ENCODE measurements at places on chromosomes 16 and 17.

GRCh38 chr16:12542818-12543699, 260.6 kb downstream of the CPPED1 start:
- DNase-seq = no peak

DNA sequence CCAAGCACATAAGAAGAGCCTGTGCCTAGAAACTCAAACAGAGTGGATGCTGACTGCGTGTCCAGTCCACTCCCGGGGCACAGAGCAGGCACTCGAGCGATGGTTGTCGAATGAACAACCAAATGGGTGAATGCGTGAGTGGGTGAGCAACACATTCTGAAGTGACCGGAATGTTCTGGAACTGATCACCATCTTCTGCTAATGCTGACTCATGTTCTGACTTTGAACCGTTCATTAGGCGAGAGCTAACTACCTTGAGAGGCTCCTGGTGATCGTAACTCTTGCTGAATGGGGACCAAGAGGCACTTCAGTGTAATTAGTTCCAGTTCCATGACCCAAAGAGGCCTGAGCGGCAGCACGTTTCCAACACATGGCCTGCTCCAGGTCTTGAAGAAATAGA, 37.9 kb downstream of the IRF8 start:
- DNase-seq = no peak

GRCh38 chr17:3980381-3981014, 16.3 kb upstream of the ATP2A3 start:
- DNase-seq = peak; percentile 67

- no peak for DNase-seq
Measured at GRCh38 chr16:88957887-88958577, 19.0 kb downstream of the CBFA2T3 start.

DNA sequence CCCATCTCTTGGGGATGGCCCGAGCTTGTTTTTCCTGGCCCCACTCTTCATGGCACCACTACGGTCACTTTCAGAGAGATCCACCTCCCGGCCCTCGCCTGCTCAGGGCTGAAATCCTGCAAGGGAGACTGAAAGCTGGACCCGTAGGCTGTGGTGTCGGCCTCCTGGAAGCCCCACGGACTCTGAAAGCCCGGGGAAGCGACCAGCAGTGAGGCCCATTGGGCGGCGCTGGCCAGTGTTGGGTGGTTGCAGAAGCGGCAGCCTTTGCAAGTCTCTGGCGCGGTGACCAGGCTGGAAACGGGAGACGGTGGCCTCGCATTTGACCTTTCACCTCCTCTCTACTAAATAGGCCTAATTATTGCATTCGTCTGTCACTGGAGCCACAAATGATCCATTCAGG, 186.0 kb upstream of the FOXF1 start:
- peak; percentile 32 for DNase-seq

DNA sequence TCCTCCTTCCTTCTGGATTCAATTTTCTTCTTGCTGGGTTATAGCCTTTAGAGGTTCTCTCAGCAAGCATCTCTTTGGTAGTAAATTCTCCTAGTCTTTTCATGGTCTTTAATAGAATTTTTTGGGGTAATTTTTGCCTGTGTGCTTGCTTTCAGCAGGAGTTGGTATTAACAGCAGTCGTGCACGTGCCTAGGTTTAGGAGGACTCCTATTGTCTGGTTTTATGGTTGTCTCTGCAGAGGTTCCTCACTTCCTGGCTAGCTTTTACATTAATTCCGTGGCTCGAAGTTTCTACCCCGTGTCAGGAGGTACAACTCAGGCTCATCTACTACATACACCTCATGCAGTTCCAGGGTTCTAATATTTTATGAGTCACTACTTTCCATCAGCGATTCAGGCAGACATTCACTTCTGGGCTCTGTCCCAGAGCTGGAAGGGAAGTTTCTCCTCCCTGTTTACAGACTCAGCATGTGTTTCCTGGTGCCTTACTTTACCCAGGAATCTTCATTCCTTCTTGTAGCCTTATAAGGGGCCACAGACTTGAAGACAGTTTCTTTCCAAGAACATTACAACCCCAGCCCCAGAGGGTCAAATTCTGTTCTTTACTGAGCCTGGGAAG, 643.6 kb downstream of the HS3ST4 start:
- no peak for DNase-seq

- DNase-seq = no peak
Measured at GRCh38 chr17:7883781-7884386, 4.7 kb upstream of the CHD3 start.

GRCh38 chr16:23512168-23512695, 1.9 kb upstream of the GGA2 start:
- no peak for DNase-seq

- no peak for DNase-seq
Measured at GRCh38 chr16:15899538-15900100, 11.2 kb upstream of the CEP20 start.

DNA sequence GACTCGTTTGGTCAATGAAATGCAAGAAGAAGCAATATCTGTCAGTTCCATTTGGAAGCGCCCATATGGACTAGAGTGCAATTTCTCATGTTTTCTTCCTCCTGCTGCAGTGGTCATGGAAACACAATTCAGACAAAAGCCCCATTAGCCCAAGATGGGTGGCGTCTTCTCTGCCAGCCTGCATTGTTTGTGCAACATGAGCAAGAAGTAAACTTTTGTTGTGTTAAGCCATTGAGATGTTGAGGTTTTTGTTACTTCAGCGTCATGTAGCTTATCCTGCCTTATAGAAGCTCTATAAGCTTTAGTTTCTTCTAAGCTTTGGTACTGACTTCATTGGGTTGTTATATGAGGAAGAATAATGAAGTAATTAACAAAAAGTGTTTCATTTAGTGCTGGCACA, 137.4 kb downstream of the NPIPB5 start:
- no peak for DNase-seq

DNA sequence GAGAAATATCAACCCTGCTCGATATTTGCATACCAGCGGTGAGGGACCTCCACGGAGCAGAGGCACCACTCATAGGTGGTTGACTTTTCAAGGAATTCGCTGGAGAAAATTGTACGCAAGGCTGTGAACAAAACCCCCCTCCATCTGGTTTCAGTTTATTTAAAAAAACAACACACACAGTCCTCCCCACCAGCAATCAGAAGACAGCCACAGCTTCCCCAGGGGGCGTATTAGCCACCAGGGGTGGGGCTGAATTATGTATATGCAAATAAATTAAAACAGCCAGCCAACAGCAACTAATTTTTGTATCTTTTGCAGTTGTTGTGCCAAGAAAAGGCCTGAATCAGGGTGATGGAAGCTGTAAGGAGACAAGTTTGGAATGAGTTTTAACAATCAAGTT, 5.9 kb upstream of the HSD11B2 start:
- DNase-seq = no peak

DNA sequence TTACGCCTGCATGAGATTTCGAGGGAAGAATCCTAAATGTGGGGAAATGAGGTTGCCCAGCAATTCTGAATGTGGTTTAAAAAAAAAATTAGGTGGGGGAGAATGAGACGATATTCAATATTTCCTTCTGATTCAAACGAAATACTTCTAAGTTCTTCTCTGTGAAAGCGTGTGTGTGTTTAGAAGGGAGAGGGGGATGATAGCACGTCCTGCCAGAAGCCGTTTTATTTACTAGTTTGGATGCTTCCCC, 47.8 kb downstream of the TBC1D16 start:
- no peak for DNase-seq

GRCh38 chr16:66434619-66435430, 7.7 kb downstream of the BEAN1 start:
- no peak for DNase-seq

DNA sequence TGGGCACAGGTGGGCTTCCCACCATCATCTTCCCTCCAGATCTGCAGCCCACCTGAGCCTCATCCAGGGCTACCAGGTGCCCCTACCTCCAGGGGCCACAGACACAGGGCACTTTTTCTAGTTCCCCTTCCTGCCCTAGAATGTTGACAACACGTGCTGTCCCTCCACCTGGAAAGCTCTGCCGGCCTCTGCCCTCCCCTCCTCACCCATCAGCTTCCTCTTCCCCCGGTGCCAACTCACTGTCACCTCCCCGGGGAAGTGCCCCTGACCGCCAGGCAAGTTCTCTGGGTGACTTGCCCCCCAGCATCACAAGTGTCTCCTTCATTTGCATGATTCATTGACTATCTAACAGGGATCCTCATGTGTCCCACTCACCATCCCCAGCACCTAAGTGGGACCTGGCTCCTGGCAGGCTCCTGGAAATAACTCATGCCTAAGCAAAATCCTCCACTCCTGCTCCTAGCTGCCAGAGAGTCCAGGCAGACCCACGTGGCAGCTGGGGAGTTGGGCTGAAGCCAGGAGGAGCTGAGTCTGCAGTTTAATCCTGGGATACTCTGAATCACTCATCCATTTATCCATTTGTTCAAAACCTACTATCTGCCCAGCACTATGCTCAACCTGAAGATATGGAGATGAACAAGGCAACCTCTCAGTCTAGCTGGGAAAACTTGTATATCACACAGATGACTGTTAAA, 304.4 kb downstream of the FOXL1 start:
- peak; percentile 63 for DNase-seq

GRCh38 chr16:6749698-6750097, 582.9 kb upstream of the RBFOX1 start:
- no peak for DNase-seq

GRCh38 chr17:32878211-32878610, 1.3 kb upstream of the MYO1D start:
- DNase-seq = peak; percentile 87

- peak; percentile 99 for DNase-seq
Measured at GRCh38 chr17:4709794-4710692, at the start of gene ARRB2. TSS of gene ARRB2 (plus strand) at chr17:4710632. CDS start at chr17:4710722, 90 bp downstream.

- DNase-seq = no peak
Measured at GRCh38 chr16:36336-36984, 16.9 kb downstream of the POLR3K start.

- no peak for DNase-seq
Measured at GRCh38 chr16:82658796-82659195, 32.0 kb downstream of the CDH13 start.

DNA sequence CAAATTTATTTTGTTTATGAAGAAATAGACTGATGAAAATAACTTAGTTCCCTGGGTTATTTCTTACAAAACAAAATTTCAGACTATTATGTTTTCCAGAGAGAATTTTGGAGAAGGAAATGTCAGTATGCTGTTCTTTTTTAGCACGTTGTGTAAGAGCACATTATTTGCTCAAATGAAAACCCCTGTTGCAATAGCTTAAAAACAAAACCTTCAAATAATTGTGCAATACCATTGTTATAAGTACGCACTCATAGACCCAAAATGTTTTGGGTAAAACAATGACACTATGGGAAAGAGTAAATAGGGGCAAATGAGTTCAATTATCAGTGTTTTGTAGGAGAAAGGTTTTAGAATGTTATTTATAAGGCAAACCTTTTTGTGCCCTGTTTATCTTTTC, 18.2 kb downstream of the VMP1 start:
- DNase-seq = no peak

DNA sequence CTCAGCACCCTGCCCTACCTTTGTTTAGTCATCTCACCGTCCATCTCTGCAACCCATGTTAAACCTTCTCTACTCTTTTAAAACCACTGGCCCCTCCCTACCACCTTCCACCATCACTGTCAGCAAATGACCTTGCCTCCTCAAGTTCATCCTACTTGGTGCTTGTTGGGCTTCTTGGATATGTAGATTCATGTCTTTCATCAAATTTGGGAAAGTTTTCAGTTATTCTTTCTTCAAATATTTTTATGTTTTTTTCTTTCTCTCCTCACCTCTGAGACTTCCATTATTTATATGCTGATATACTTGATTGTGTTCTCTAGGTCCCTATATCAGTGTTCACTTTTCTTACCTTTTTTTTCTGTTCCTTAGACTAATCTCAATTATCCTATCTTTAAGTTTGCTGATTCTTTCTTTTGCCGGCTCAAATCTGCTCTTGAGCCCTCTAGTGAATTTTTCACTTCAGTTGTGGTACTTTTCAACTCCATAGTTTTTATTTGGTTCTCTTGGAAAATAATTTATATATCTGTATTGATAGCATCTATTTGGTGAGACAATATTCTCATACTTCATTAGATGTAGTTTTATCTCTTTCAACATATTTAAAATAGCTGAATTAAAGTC, 28.7 kb upstream of the ALDH3A2 start:
- DNase-seq = no peak

GRCh38 chr17:42985225-42985624, 4.9 kb downstream of the RUNDC1 start:
- DNase-seq = no peak

DNA sequence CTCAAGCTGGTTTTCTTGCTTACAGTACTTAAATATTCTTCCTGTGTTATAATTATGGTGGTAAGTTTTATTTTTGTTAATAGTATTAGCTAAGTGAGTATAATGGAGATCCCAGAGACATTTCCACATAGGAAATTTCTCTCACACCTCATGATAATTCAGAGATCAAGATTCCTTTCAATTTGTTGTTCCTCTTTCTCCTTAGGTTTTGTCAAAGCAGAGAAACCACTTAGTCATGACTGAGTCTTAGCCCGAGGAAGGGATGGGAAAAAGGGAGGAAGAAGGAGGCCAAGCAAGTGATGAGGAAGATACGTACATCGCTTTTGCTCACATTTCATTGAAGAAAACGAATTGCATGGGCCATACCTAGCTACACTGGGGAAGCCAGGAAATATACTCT, 18.4 kb downstream of the ESRP2 start:
- no peak for DNase-seq

GRCh38 chr17:48871551-48872351, 20.8 kb upstream of the ATP5MC1 start:
- DNase-seq = no peak

- no peak for DNase-seq
Measured at GRCh38 chr16:9118170-9118569, 26.7 kb downstream of the HAPSTR1 start.

DNA sequence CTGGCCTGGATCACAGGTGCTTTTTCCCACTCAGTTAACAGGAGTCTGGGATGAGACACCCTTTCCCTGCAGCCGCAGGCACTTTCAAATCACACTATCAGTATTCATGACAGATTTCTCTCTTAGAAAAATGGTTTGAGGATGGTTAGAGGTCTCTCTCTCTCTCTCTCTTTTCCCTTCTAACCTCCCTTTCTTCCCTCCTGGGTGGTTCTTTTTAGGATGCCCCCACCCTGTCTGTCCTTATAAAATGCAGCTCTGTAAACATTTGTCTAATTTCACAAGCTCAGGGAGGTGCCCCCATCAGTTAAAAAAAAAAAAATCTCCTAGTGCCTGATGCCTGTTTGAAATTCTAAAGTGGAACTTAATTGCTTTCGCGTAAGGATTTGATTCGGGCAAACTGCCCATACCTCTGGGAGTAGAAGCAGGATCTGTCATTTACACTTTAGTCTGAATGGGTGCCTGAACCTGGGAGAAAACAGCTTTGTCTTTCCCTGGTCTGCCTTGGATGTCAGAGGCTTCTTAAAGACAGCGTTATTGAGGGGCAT, 158.8 kb downstream of the CCDC182 start:
- no peak for DNase-seq

DNA sequence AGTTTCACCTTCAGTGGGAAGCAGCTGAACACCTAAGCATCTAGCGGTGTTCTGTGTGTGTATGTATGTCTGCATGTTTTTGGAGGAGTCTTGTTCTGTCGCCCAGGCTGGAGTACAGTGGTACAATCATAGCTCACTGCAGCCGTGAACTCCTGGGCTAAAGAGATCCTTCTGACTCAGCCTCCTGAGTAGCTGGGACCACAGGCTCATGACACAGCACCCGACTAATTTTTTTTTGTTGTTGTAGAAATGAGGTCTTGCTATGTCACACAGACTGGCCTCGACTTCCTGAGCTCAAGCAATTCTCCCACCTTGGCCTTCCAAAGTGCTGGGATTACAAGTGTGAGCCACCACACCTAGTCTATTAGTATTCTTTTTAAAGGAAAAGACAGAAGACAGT, 30.2 kb upstream of the FAAP100 start:
- no peak for DNase-seq
